ENCODE measurements at places on chromosomes 13 and 19.

- DNase-seq: peak; percentile 29
These were observed 622.6 kb upstream of the PCDH20 start for GRCh38 chr13:62038214-62038613.

GRCh38 chr13:56924401-56924800, 216.3 kb upstream of the PRR20A start:
- no peak for DNase-seq

DNA sequence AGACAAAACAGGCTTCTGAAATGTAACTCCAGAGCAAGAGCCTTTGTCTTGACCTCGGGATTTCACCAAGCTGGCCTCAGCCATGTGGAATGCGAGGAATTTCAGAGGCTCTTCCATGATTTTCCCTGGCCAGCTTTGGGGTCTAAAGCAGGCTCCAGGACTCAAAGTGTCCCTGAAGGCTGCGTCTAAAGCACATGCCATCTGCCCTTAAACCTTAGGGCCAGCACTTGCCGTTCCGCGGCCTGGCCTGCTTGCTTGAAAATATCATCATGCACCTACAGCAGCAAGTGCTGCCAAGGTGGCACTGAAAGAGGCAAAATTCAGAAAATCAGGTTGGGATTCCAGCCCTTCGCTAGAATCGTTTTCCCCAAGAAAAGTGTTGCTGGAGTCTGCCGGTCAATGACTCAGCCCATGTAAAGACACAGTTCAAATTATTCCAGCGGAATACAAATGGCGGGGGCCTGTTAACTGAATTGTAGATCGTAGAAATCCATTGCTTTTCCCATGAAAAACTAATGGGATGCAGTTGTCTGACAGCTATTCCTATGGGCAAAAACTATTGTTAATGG, 105.7 kb upstream of the RAP2A start:
- DNase-seq: no peak

DNA sequence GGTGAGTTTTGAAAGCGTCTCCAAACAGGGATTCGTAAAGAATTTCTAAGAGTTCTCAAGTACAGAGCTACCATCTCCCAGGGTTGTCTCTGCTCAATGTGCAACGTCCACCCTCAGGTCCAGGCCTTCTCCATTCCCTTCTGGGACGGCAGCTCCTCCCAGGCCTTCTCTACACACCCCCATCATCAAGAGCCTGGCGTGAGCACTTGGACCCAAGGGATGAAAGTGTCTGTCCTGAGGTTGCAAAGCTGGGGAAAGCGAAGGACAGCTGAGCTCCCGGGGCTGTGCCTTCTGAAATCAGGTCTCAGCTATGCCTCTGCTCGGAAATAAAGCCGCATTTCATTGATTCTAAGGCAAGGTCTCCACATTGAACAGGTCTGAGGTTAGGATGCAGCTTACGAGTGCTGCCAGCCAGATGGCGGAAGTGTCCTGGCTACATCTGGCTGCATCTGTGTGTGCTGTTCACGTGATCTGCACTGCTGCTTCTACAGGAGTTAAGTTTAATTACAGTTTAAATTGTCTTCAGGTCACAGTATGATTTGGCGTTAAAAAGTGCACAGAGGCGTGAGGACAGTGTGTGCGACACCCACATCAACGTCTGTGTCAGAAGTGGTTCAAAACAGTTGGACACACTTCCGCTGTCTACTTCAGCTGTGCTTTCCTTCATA, 27.0 kb upstream of the MIER2 start:
- no peak for DNase-seq

- DNase-seq: peak; percentile 85
These were observed 1.4 kb upstream of the BCL3 start for GRCh38 chr19:44746946-44747738.

DNA sequence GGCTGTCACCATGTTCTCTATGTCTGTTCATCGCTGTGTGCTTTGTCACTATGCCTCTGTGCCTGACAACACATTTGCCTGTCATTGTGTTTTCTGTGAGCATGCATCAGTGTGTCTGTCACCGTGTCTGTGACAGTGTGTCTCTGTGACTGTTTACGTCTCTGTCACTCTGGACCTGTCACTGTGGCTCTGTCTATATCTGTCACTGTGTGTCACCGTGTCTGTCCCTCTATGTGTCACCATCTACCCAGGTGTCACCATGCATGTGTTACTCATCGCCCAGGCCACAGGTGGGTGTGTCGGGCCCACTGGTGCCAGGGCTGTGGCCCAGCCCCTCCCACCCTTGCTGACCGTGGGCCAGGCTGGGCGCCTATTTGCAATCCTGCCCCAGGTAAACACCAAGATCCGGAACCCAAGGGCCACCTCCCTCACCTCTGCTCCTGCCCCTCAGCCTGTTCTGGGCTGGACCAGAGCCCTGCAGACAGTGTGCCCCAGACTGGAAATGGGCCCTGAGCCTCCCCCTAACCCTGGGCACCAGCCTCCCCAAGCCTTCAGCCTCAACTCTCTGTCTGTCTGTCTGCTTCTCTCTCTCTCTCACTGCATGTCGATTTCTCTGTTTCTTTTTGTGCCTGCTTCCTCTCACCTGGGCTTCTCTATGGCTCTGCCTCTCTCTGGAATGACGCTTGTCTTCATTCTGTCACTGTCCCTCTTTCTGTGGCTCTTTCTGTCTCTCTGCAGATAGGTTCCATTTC, 7.7 kb downstream of the IRF2BP1 start:
- DNase-seq: no peak

GRCh38 chr13:36310417-36311108, 12.9 kb upstream of the CCDC169 start:
- no peak for DNase-seq

DNA sequence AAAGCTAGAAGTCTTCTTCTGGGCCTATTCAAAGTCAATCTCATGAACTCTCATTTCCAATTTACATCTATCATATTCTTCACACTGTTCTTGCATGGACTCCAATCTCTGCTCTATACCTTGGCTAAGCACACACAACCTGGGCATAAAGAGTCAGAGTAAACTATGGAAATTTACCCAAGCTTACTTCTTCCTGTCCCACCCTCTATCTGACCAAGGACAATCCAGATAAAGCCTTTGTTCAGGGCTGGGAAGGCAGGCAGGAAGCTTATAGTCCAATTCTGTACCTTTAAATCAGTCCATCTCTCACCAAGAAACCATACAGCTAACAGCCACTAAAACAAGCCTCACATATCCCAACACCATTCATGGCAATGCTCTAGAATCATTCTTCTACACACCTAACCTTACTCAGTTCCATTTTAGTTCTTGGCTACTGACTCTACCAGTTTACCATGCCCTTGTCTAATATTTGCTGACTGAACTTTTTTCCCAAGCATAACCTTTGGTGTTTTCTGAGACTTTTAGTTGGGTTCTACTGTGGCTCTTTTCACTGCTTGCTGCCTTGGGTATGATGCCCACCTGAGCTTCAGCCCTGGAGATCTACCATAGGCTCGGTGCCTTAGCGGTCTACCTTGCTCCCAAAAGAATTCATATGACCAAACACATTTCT, 38.9 kb downstream of the N4BP2L2 start:
- DNase-seq: no peak

GRCh38 chr19:1401138-1401888, at the start of gene GAMT:
TSS of gene GAMT (minus strand) at chr19:1401542. CDS start at chr19:1401476, 66 bp downstream.
- DNase-seq: peak; percentile 64

DNA sequence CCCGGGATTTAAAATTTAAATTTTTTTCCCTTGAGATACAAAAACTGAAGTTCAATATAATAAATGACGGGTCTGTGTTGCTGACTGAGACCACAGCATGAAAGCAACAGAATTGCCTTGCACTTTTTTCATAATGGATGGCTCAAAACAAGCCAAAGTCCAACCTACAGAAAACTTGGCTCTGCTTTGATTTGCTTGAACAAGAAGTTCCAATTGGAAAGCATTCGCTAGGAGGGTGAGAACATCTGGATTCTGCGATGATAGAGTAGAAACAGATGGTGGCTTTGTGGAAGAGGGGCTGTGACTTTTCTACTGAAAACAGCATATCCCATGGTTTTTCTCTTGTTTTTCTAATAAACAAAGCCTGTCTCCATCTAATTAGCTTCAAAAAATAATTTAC, 46.4 kb downstream of the THSD1 start:
- DNase-seq: no peak

DNA sequence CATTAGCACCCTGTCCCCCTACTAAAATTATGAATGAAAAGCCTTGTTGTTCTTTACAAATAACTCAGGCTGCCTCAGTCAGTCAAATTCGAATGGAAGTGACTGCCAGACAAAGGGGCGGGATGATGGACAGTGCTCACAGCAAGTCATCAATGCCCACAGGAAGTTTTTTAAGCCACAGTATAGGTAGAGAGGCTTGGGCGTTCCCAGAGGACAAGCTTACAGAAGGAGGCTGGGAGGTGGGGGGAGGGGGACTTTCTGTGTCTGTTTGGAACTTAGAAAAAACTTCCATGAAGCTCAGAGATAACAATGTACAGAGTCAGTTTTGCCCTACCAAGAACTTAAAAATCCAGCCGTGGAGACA, 18.5 kb upstream of the SPRY2 start:
- no peak for DNase-seq

- DNase-seq: no peak
These were observed 95.5 kb downstream of the MIPEP start for GRCh38 chr13:23793711-23794110.

- no peak for DNase-seq
These were observed 622 bp upstream of the VSTM2B start for GRCh38 chr19:29524912-29525831.

DNA sequence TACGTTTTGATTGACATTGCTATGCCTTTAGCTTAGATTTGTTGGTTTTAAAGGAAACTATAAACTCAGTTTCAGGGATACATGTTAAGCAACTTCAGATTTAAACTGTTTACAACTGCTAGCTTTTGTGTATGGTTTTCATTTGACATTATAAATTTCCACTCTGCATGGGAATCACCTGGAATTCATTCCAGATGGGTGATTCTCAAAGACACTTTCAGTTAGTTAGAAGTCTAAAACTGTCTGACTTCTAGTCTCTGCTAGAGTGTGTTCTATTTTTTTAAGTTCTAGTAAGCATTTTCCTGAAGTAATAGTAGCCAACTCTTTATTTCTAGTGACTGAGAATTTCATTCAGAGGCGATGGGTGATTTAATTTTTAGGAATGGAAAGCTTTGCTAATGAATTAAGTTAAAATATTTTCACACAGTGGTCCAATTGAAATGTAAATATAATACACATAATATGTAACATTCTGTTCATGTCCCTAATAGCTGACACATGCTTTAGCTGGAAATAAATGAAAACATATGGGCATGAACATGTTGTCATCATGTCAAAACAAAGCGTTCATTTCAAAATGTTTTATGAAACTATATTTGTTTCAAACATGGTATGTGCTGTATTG, 58.3 kb upstream of the CSNK1A1L start:
- DNase-seq: no peak

GRCh38 chr13:110227864-110228643, 78.9 kb downstream of the COL4A1 start:
- no peak for DNase-seq

DNA sequence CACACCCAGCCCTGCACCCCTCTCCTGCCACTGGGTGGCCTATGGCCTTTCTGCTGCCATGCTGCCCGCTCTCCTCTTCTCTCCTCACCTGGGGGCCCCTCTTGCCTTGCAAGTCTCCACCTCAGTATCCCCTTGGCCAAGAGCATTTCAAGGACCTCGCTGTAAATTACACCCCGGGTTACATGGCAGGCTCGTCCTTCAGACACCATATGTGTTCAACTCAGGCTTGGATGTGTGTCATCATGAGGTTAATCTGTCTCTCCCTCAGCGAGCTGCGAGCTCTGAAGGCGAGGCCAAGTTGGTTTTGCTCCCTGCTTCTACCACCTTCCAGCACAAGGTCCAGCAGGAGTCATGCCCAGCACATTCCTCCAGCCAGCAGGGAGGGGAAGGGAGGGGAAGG, 74.8 kb upstream of the TM9SF2 start:
- peak; percentile 24 for DNase-seq

Measured in GM12865 (cell line).